PC-3 (cell line): ENCODE measurements at places on chromosomes 3 and 15.

DNA sequence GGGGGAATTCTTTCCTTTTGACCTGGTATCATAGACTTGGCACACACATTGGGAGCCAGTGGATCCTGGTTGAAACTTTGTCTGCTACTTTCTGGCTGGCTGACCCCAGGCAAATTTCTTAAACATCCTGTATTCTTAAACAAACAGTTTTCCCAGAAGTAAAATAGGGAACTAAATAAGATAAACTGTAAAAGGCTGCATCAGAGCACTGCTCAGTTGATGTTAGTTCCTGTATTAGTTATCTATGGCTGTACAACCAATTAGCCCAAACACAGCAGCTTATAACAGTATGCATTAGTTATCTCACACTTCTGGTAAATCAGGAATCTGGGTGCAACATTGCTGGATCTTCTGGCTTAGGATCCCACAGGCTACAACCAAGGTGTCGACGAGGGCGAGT, 73.1 kb upstream of the SLCO3A1 start:
- no peak for DNase-seq

- DNase-seq, result no peak
These were observed 8.8 kb downstream of the CCNL1 start for GRCh38 chr3:157151151-157151550.

DNA sequence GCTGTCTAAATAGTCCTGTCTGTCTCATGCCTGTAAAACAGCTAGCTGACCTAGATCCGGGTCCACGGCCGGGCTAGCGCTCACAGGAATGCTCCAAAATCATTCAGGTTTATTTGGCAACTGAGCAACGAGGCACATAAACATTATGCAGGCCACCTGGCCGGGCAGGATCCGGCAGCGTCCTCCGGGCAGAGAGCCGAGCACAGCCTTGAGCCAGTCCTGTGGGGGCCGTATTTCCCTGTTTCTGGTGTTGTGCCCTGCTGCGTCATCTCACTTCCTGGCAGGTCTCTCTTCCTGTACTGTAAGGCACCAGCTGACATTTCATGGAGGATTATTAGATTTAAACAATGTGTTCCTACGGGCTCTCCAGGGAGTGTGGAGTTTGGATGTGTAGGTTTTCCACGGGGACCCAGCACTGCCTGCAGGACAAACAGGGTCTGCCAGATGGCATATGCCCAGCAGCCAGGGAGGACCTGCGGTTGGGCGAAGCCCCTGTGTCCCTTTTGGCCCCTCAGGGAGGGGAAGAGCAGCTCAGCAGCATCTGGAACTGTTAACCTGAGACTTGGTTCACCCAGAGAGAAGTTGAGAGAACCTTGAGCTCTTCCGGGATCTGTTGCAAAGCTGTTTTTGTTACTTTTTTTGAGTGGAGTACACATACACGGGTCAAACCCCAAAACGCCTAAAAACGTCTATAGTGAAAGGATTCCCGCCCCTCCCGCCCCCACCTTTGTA, 16.6 kb upstream of the LRRK1 start:
- peak; percentile 65 for DNase-seq

GRCh38 chr15:28977377-28978010, 91.7 kb downstream of the APBA2 start:
- peak; percentile 97 for DNase-seq

DNA sequence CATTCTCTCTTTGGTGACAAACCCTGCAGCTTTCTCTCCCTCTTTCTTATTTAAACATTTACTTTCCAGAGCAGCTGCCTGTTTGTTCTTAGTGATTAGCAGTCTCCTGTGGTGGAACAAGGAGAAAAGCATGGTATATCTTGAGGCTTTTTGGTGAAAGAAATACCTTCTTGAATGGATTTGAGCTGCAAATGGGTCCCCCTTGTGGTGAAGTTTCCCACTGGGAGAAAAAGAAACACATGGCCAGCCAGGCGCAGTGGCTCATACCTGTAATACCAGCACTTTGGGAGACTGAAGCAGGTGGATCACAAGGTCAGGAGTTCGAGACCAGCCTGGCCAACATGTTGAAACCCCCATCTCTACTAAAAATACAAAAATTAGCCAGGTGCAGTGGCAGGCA, 48.3 kb upstream of the ACP3 start:
- DNase-seq, result peak; percentile 30

DNA sequence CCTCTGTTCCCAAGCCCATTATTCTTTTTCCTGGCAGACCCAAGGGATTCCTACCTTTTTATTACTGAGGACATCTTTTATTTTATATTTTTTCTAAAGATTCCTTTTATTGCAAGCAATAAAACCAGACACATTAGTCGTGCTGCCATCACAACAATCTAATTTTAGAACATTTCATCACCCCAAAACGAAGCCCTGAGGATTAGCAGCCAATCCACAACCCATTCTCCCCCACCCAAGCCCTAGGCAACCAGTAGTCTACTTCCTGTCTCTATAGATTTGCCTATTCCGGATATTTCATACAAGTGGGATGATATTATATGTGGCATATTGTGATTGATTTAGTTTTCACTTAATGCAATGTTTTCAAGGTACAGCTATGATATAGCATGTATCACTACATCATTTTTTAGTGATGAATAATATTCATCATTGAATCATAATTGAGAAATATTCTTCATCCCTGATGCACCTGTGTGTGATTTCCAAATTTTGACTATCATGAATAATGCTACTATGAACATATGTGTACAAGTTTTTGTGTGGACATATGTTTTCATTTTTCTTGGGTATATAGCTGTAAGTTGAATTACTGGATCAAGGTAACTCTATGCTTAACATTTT, 65.7 kb downstream of the IL1RAP start:
- no peak for DNase-seq

- DNase-seq, result peak; percentile 88
These were observed 129.4 kb downstream of the VGLL4 start for GRCh38 chr3:11514191-11514821.

- no peak for DNase-seq
These were observed 3.7 kb downstream of the CIB1 start for GRCh38 chr15:90230071-90230494.

DNA sequence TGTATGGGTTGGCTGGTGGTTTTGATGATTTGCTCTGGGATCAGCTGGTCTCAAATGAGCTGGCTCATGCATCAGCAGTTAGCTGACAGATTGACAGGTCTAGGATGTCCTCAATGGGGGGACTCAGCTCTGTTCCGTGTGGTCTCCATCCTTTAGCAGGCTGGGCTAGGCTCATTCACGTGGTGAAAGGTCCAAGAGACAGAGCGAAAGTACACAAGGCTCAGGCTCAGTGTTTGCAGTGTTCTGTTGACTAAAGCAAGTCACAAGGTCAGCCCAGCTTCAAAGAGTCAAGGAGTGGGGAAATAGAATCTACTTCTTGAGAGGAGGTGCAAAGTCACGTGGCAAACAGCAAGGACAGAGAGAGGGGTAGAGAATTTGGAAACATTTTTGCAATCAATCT, 126.5 kb upstream of the CMC1 start:
- no peak for DNase-seq

DNA sequence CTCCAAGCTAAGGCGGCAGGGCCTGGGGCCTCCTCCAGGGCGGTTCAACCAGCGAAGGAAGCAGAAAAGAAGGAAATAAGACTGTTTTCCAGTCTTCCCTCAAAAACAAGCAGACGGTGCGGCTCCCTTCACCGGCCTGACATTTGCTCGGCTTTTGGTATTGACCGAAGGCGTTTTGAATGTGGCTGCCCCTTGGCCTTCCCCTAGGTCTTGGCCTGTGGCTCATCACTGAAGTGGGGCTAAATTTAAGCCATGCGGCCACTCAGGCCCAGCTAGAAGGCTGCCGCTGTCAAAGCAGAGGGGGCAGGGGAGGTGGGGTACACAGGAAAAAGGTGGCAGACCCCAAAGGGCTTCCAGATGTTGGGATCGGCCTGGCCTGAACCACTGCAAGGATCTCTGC, 86.2 kb downstream of the SRGAP3 start:
- DNase-seq, result no peak

- DNase-seq, result no peak
These were observed 27.7 kb upstream of the PLXNA1 start for GRCh38 chr3:126955004-126955790.

GRCh38 chr15:96144734-96145133, 185.8 kb upstream of the NR2F2 start:
- no peak for DNase-seq

GRCh38 chr3:42935472-42935871, 29.5 kb downstream of the ZNF662 start:
- DNase-seq, result no peak

- DNase-seq, result peak; percentile 39
These were observed 205.8 kb downstream of the TJP1 start for GRCh38 chr15:29616512-29616911.

DNA sequence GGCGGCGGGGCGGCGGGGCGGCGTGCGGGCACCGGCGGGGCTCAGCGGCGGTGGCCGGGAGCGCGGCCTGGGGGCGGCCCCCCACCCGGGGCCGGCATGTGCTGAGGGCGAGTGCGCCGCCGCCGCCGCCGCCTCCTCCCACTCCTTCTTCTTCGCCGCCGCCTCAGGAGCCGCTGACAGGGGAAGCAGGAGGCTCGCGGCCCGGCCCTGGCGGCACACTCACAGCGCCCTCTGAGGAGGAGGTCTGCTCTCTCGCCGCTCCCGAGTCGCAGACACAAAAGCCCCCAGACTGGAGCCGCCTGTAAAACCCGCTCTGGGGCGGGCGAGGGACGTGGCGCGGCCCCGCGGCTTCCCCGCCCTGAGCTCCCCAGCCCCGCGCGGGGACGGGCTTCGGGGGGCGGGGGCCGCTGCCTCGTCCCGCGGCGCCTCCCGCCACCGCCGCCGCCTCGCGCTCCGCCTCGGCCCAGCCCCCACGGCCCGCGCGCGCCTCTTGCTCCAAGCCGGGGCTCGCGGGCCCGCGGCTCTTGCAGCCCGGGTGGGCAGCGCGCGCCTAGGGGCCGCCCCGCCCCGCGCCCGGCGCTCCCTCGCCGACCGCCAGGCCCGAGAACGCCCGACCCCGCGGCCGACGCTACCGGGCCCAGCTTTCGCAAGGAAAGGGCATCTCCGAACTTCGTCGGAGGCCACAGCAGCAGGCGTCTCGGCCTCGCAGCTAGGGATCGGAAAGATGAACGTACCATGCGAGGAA, at the start of gene PYGO1:
TSS of gene PYGO1 (minus strand) at position 276 of the 745 bp plus-strand sequence. CDS start 462 bp downstream, outside the sequence.
- DNase-seq, result peak; percentile 22

- DNase-seq, result no peak
These were observed 159.0 kb downstream of the SV2B start for GRCh38 chr15:91259077-91259476.

DNA sequence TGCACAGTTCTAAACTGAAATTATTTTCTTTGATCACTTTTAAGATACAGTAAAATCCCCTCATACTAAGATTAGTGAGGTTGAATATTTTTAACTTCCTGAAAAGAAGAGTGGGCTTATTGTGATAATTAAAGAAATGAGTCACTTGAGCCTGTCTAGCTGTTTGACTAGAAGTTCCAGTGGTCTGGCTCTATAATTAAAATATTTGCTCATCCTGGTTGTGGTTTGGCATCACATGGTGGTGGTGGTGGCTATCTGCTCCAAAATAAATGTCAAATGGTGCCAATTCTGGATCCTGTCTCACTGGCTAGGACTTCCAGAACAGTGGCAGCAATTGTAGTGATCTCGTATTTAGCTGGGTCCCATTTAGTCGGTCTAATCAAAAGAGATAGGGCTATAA, 8.6 kb upstream of the TEX9 start:
- DNase-seq, result peak; percentile 76

DNA sequence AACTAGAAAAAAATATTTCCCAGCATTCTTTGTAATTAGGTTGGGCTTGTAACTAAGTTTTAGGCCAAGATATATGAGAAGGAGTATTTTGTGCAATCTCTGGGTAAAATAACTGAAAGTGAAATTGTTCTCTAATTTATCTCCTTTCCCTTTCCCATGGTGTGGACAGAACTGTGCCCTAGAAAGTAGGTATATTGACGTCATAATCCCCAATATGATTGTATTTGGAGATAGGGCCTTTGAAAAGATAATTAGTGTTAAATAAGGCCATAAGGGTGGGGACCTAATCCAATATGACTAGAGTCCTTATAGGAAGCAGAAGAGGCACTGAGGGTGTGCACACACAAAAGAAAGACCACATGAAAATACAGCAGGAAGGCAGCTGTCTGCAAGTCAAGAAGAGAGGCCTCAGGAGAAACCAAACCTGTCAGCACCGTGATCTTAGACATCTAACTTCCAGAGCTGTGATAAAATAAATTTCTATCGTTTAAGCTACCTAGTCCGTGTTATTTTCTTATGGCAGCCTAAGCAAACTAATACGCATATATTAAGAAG, 106.6 kb downstream of the KCNH8 start:
- no peak for DNase-seq

GRCh38 chr3:45084820-45085816, 59.0 kb downstream of the CLEC3B start:
- DNase-seq, result peak; percentile 70
